ENCODE measurements at places on chromosomes 6 and 20.
A peak's percentile ranks its signal among the peaks of the same experiment; 100 is the strongest.

DNA sequence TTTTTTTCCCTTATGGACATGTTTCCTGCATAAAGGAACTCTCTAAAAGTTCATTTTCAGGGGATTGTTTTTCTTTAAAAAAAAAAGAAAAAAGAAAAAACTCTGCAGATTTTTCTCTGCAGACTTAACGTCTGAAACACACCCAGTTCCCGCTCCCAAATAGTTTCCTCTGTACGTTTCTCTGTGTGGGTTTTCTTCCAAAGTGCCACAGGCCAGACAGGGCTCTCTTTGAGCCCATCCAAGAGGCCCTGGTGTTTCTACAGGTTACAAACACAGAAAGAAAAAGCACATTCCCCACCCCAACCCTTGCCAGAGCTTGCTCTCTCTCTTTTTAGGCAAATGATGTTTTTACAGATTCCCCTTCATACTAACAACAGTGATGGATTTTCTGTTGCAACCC lies 258.6 kb downstream of the FNDC1 start:
- no peak for DNase-seq

GRCh38 chr6:168663041-168663440 lies 222.1 kb downstream of the SMOC2 start:
- no peak for DNase-seq

DNA sequence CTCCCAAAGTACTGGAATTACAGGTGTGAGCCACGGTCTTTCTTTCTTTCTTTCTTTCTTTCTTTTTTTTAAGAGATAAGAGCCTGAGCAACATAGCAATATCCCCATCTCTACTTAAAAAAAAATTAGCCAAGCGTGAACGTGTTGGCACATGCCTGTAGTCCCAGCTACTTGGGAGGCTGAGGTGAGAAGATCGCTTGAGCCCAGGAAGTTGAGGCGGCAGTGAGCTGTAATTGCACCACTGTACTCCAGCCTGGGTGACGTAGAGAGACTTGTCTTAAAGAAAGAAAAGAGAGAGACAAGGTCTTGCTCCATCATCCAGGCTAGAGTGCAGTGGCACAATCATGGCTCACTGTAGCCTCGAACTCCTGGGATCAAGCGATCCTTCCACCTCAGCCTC lies 162.0 kb upstream of the MLN start:
- DNase-seq: no peak

DNA sequence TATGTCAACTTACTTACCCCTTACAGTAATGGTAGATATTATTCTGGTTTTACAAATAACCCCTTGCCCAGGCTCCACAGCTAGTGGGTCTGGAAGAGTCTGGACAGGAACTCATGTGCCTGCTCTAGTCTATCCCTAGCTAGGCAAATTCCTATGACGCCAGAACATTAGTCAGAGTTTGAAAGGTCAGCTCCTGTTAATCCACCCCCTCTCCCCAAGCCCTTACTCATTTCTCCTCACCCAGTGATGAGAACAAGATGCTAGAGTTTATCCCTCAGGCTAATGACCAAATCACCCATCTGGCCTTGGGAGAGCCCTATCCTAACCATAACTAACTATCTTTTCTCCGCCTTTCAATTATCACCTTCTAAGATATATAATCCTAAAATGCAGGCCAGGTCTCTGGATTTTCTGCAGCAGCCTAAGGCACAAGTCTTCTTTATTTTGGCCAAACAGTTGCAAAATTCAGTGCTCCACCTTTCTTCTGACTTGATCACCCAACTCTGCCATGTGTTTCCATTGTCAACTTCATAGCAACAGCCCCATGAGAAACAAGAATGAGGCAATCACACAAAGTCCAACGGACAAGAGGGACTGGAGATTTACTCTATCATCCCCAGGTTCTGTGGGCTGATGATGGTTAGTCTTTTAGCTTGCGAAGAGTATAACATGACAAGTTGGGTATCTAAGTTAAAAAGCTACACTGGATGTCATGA lies 113.3 kb downstream of the TASP1 start:
- DNase-seq: no peak

DNA sequence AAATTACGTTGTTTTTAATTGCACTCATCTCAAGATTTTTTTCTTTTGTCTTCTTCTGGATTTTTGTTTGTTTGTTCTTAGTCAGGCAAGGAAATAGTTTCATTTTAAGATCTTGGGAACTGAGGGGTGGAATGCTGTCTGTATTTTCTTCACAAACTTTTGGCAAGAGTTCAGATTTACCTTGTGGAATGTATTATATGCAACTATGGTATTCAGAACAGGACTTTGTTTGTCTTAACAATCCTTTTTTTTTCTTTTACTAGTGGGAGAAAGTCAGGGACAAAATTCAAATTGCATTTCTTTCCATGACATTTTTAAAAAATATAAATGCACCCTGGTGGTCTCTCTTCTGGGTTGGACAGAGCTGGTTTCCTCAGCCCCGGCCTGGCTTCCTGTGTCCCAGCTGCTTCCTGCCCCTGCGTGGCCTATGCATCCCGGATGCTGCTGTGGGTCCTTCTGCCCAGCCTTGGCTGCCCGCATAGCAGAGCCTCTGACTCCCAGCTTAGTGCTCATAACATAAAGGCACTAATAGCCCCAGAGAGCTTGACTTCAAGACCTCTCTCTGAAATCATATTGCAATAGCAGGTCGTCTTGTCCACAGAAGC lies 520.7 kb downstream of the QKI start:
- no peak for DNase-seq

- DNase-seq: no peak
These were observed 48.1 kb downstream of the MCUR1 start for GRCh38 chr6:13766201-13766634.

DNA sequence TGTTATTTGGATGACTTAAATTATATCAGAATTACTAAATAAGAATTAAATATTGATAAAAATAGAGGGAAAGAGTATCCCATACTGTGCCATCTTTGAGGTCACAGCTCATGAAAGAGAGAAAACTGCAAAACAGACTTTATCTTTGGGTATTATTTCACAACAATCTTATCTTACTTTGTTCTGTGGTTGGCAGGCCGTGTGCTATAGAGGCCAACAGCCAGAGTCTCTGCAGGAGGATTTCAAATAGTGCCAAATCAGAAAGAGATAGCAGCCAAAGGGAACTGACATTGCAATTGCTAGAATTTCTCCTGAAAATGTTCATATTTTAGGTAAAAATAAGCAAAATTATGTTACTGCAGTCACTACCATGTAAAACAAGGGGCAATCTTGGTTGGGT lies 354.2 kb downstream of the GRIK2 start:
- DNase-seq: no peak

GRCh38 chr6:225121-225721 lies 67.1 kb upstream of the DUSP22 start:
- no peak for DNase-seq

GRCh38 chr6:14089224-14089623 lies 28.3 kb upstream of the CD83 start:
- no peak for DNase-seq

DNA sequence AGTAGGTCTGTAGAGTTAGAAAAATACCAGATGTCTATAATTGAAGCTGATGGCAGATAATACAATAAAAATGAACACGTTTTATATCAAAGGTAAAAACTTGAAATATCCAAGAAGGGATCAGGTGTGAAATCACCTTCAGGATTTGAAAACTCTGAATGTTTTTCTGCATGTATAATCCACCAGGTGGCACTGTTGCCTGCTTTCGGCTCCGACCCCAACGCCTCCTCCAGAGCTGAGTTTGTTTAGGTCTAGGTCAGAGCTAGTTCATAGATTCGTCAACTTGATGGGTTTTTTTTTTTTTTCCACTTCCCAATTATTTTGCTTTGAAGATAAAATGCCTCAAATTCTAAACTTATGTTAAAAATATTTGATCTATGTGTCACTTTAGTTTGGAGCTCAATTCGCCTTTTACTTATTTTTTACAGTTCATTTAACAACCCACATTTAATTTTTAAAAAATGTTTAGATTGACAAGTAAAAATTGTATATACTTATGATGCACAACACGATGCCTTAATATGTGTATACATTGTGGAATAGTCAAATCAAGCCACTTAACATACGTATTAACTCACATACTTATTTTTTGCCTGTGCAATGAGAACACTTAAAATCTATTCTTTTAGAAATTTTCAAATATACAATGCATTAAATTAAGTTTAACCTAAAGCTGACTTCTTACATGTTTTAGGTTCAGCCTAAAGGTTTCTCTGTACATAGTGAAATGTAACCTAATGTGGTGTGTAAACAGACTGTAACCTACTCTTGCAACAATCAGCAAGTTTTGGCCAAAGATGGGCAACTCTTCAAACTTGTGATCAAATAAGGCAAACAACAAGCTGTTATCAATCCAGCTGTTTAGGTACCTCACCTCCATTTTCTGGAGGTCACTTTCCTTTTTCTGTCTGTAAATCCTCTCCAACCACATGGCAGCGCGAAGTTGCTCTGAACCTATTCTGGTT lies 39.4 kb upstream of the ENPP4 start:
- no peak for DNase-seq

- DNase-seq: peak; percentile 88
These were observed 20.8 kb upstream of the HCK start for GRCh38 chr20:32031007-32031958.

DNA sequence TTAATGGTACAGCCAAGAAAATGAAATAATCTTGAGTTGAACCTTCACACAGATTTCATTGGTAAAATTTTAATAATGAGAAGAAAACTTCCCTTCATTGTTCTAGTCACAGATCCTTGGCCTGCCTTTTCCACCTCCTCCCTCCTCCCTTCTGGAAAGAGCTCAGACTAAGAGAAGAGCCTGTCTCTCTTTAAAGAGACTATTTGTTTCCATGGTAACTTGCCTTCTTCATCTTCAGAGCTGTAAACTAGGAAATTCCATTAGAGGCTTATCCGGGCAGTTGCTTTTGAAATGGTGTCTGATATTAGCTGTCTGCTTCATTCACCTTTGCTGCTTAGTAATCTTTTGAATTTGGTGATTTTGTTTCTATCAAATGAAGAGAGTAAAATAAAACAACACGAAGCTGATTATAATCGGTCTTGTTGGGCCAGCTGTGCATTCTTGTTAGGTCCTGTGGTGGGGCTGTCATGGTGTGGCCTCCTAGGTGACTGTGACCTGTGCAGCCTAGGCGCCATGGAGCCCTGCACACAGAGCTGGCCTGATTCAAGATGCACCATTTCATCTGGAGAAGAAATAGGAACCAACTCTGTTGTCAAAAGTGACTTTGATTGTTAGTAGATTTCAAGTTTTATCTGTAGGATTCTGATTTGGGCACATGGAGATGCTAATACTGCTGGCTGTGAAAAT lies 96.7 kb downstream of the MAP3K7 start:
- DNase-seq: no peak

- DNase-seq: no peak
These were observed 83.7 kb downstream of the FYN start for GRCh38 chr6:111789598-111789997.

DNA sequence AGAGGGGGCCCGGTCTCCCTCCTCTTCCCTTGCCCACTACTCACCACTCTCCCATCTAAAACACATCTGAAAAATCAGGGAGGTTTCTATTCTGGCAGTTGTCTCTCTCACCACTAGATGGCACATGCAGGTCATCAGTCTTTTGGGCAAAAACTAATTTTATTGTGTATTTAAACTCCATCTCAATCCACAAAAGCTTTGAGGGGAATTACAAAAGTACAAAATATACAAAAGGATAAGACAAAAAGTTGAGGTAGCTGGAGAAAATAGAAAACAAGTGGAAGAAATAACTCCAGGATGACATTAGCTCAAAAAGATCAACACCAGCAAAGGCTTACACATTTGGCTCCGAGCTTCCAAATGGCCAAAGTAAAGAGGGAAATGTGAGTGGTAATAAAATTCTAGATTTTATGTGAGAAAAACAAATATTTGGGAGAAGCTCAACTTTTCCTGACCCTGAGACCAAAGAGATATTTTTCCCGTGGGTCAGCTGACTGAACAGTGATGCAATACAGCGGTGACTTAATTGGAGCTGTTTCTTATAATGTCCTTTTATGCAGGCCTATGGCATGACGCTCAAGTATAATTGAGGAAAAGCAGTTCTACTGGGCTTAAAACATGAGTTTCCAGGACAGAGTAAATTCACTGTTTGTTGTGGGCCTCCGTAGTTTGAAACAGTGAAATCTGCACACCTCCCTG lies 79.8 kb upstream of the CHD6 start:
- no peak for DNase-seq

DNA sequence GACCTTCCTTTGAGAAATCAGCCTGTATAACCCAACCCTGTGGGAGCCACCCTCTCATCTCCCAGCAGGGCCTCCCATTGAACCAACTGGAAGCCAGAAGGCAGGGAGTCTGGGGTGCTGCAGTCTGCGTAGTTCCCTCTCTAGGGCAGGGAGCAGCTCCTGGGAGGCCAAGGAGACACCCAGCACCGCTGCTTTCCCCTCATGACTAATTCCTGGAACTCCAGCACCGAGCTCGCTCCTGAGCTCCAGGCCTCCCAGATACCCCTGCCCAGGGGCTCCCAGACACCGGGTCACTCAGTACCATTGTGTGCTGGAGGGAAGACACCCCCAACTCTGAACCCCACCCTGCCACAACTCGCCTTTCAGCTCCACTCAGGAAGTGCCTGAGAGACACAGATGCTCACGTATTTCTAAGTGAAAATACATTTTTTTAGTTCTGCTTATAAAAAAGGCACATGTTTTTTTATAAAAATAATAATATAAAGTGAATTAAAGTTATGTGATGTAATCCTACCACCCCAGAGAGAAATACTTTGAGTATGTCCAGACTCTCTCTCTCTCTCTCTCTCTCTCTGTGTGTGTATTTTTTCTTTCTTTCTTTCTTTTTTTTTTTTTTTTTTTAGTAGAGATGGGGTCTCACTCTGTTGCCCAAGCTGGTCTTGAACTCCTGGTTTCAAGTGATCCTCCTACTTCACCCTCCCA lies 17.5 kb downstream of the PIM1 start:
- no peak for DNase-seq

DNA sequence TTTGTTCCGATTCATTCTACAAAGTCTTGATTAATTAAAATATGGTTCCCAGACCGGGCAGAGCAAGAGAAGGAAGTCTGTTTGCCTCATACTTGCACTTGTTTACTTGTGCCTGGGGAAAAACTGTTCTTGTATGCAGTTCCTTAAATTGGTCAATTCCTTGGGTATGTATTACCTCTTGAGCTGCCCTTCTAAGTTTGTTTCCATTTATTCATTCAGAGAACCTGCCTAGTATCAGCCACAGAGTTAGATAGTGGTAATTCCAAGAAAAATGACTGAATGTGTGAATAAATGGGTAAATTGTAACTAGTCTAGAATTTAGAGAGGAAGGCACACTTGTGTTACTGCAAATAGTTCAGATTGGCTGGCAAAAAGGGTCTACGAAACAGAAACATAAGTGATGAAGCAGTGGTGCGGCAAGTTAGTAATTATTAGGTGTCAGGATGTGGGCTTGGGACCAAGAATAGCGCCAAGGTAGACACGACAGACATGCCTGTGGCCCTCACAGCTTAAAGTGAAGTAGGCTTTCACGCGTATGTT lies 525 bp upstream of the MAK start:
- DNase-seq: no peak
